ENCODE measurements at places on chromosomes 1 and 21.

DNA sequence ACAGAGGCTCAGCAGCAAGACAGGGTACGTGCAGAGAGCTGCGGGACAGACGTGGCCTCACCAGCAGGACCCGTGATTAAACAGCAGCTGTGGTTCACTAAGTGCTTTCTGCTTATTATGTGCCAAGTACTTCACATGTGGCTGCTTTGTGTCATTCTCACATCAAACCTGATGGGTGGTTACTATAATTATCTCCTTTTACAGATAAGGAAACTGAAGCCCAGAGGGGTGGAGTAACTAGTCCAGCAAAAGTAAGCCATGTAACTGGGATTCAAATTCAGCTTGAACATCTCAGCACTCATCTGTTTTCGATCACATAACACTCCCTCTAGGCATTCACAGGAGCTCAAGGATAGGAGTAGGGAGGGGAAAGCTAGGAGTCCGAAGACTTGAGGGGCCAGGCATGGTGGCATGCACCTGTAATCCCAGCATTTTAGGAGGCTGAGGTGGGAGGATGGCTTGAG is 50.8 kb upstream of the CLIC4 start:
- no peak overlapping the region for H3K27ac ChIP-seq
- no peaks in the 10 kb centered on the region for H3K4me1 ChIP-seq
- H3K4me3 ChIP-seq = no peak overlapping the region
- H3K27me3 ChIP-seq = no peaks in the 10 kb centered on the region
- no peak for DNase-seq

DNA sequence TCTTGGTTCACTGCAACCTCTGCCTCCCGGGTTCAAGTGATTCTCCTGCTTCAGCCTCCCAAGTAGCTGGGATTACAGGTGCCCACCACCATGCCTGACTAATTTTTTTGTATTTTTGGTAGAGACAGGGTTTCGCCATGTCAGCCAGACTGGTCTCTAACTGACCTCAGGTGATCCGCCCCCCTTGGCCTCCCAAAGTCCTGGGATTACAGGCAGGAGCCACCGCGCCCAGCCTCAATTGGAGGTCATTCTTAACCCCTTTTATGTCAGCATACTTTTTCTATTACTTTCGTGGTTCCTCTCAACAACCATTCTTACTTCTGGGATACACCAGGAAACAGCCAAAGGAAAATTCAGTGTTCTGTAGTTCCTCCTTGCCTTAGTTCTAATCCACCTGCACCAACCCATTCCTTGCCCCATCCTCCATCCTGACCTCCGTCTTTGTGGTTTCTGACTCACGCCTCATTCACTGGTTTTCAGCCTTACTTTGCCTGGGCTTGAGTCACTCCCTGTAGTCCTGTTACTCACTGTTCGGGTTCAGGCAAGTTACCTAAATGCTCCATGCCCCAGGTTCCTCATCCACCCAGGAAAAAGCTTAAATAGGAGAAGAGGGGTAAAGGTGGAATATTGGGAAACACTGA is 12.9 kb upstream of the BCL10 start:
- H3K27ac ChIP-seq = no peak overlapping the region
- no peak overlapping the region for H3K4me3 ChIP-seq
- no peaks in the 10 kb centered on the region for H3K4me1 ChIP-seq
- no peaks in the 10 kb centered on the region for H3K36me3 ChIP-seq
- DNase-seq = no peak
- no peaks in the 10 kb centered on the region for H3K27me3 ChIP-seq

DNA sequence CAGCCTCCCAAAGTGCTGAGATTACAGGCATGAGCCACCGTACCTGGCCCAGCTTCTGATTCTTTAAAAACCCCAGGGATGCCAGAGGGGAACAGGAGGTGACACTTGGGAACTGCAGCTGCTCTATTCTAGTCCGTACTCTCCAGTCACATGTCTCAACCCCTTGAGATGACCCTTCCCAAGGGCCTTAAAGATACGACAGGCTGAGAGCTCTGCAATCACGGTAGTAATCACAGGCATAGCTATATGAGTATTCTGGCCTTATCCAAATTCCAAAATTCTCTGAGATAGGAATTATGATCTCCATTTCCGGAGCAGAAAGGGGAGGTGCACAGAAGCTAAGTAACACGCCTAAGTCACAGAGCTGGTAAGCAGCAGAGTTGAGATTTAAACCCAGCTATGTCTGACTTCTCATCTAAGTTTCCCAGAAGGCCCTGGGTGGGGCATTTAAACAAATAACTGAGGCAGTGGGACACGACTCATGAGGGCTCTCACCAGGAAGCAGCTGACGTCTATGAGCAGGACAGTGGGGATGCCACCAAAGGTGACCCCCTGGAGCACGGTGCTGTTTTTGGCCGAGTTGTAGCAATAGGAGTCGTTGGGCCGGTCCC is 5.2 kb downstream of the TMEM63A start:
- no peaks in the 10 kb centered on the region for H3K27me3 ChIP-seq
- H3K4me1 ChIP-seq = peaks cover 34% of the 10 kb centered on the region
- DNase-seq = no peak
- H3K36me3 ChIP-seq = peaks cover 6% of the 10 kb centered on the region

- no peaks in the 10 kb centered on the region for H3K4me1 ChIP-seq
- no peak for DNase-seq
Measured at GRCh38 chr1:30664103-30664755, 59.2 kb downstream of the MATN1 start.

DNA sequence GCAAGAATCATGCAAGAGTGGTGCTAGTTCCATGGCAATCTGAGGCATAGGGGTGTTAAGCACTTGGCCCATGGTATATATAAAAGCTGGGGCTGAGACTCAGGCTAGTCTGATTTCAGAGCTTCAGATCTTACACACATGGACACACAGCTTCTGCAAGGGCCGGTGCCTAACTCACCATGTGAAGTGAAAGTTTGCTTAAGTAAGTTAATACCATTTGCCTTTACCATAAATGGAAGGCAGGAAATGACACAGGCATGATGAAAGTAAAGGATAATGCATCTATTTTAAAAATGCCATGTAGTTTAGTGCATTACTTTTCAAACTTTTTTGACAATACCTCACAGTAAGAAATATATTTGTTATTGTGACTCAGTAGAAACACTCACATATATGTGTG is 122.6 kb downstream of the KCNJ6 start:
- no peak for DNase-seq
- no peak overlapping the region for H3K27ac ChIP-seq
- peaks cover 5% of the 10 kb centered on the region for H3K27me3 ChIP-seq
- no peaks in the 10 kb centered on the region for H3K36me3 ChIP-seq
